ENCODE measurements at places on chromosomes 6 and 20.

DNA sequence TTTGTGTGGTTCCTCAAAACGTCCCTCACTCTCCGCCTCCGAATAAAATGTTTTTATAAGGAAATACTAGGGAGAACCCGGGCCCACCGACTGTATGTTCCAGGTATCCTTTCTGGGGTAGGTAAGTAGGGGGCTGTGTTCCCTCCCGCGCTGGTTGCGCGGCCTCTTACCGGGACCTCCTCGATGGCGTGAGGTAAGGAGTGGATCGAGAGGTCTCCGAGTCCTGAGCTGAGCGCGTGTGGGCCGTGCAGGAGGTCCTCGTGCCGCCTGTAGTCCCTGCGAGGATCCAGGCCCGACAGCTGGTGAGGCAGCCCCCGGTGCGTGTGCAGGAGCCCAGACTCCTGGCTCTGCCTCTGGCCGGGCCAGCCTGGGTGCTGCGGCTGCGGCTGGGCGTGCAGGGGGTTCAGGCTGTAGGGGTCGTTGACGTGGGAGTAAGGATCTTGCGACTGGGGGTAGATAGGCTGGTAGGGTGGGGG is 5.1 kb downstream of the TFAP2A start:
- no peak for DNase-seq

GRCh38 chr6:112909781-112910180 is 562.7 kb downstream of the RFPL4B start:
- peak; percentile 43 for DNase-seq

- no peak for DNase-seq
Measured at GRCh38 chr6:128314190-128314589, 206.2 kb downstream of the PTPRK start.

DNA sequence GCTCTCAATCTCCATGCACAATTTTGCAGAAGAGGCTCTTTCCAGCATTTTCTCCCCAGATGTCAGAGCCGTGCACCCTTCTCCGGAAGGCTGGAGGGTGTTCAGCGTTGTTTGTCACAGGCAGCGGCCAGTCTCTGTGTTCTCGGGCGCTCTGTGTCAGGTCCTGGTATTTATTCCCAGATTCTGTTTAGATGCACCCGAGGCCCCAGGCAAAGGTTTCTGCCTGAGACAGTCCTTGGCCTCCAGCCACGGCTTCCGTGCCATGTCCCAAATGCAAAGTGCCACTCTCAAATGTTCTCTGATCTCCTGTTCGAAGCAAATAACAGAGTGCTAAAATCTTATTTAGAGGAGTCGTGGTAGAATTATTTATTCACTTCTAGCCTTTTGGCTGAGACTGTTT is 140.3 kb upstream of the AGPAT4 start:
- no peak for DNase-seq

- no peak for DNase-seq
Measured at GRCh38 chr20:21618759-21619416, 86.6 kb upstream of the PAX1 start.

DNA sequence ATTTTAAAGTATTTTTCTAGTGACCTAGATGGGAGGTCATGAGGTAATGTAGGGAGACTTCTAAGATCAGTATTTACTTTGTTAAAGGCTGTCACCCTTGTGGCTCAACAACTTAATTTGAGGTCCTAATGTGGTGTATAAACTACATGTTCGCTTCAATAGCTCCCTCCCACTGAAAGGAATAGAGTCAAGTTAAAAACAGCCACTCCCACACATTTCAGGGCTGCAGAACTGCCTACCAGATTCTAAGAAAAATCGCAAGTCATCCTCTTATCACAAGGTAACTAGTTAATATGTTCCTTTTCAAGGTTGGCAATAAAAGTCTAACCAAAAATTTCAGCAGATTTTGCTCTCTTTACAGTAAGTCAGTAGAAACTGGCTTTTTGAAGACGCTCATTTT is 15.1 kb downstream of the GSTA1 start:
- no peak for DNase-seq

- DNase-seq = no peak
Measured at GRCh38 chr20:31913431-31914157, 38.3 kb downstream of the PDRG1 start.

DNA sequence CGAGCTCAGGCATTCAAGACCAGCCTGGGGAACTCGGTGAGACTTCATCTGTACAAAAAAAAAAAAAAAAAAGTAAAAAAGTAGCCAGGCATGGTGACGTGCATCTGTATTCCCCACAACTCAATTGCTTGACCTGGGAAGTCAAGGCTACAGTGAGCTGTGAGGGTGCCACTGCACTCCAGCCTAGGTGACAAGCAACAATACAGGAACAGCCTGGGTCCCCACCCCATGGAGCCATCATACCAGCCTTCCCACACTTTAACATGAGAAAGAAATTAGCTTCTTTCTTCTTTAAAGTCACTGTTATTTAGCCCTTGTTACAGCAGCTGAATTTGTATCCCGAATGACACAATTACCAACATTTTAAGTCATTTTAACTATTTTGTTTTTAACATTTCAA is 56.1 kb downstream of the SCML4 start:
- no peak for DNase-seq

- DNase-seq = no peak
Measured at GRCh38 chr6:163249651-163250101, 164.8 kb upstream of the QKI start.

DNA sequence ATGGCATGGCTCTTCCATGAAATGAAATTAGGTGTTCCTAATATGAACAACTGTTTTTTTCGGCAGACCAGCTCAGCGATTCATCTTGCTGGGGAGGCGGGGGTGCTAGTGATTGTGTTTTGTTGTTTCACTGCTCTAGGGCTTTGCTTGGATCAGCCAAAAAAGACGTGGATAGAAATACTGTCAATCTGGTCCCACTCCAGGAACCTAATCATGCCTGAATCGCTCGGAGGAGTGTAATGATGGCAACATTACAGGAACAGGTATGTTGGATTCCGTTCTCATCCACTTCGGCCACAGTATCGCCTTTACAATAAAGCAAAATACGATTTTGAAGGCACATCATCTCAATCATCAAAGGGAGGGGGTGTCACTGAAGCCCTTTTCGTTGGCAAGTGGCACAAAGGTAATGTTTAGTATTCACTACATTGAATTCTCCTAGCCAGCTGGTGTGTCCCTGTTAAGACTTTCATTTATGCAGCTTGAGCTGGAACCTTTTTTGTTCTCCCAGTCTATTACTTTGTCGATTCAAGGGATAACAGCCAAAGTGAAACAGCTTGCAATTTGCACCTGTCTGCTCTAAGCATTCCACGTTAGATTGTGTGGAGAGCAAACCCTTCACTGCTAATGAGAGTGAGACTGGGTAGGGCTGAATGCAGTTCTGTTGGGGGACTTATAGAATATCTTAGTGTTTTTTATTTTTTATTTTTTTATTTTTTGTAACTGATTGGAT is 477.7 kb downstream of the TFAP2A start:
- no peak for DNase-seq

DNA sequence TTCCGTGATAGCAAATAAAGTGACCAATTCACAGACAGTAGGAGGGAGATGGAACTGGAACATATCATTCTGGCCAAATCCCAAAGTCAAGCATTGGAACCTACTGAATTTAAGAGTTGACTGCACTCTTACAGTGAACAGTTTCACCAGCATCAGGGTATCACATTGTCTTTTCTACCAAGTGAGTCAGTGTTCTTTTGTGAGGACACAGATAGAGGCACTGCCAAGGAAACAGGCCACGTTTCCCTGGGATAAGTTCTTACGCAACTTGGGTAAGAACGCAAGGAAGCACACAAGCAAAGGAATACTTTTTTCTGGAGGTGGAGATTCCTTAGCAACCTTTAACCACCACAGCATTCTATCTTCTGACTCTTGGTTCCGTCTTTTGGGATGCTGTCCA is 28.6 kb upstream of the ENPP5 start:
- DNase-seq = no peak

DNA sequence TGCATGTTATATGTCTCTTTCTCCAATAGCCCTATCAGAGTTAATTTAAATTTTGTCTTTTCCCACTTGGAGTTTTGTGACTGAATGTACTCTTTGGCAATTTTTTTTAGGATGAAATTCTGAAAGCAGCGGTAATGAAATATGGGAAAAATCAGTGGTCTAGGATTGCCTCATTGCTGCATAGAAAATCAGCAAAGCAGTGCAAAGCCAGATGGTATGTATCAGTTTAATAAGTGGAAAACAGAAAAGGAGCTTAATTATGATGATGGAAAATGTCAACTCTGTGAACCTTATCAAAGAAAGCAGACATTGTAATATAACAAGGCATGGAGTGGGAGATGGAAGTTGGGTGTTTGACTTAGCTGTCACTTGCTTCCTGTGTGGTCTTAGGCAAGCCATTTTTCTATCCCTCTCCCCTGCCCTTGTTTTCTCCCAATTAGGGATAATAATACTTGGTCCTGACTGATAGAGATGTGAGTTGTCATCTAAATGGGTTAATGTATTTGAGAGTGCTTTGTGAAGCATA is 2.7 kb downstream of the CDC5L start:
- DNase-seq = no peak

GRCh38 chr6:1672379-1672778 is 62.7 kb downstream of the FOXC1 start:
- no peak for DNase-seq

DNA sequence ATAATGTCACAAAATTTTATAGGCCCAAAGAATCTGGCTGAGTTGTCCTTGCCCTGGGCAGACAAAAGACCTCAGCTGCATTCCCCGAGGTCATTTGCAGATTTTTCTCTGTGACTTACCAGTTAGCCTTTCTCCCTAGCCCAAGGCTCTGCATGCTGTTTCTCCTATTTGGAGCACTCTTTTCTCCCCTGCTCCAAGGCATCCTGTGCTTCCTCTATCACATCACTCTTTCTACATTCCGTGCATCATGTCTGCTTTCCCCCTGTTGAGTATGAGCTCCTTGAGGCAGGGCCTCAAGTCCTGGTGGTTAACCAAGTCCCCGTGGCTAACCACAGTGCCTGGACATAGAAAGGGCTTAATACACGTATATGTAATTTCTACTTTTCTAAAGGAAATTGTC is 593 bp upstream of the GSTA3 start:
- no peak for DNase-seq

DNA sequence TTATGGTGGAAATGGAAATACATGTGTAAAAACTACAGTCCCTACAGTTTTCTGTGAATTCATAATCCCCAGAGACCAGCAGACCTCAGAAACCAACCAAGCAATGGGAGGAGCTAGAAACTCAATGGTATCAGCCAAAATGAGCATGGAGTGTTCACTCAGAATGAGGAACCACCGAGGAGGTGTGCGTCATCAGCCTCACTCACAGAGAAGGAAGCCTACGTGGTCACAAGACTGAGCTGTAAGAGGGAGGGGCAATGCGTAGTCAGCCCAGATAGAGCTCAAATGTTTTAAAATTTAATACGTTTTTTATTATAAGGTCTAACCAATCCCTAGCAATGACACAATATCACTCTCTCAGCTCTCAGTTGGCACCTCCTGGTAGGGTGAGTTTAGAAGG is 17.4 kb downstream of the MYLK4 start:
- DNase-seq = no peak

DNA sequence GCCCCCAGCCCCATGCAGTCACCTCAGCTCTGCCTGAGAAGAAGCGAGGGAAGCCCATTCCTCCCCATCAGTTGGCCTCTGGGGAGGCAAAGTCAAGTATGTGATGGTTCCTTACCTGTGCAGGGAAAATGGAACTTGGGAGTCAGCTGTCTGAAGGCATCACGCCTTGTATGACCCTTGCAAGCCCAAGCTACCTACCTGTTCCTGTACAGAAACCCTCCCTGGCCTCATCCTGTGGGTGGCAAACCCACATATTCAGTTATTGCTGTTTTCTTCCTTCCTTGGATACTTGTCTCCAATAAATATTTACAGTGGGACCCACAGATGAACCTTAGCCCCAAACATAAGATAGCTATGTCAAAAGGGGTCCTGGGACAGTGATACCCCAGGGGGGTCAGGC is 92.2 kb upstream of the MLN start:
- no peak for DNase-seq

DNA sequence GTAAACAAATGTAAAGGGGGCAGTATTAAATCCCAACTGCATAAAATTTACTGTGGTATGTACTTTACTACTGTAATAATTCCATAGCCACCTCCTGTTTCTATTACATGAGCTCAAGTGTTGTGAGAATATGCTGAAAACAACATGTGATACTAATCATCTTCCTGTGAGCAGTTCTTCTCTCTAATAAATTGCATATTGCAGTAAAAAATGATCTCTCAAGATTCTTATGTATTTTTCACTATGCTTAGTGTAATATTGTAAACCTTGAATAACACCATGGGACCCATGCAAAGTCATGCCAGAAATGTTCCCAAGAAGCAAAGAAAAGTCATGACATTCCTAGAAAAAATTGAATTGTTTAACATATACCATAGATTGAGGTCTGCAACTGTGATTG is 133.0 kb upstream of the ATXN1 start:
- no peak for DNase-seq

DNA sequence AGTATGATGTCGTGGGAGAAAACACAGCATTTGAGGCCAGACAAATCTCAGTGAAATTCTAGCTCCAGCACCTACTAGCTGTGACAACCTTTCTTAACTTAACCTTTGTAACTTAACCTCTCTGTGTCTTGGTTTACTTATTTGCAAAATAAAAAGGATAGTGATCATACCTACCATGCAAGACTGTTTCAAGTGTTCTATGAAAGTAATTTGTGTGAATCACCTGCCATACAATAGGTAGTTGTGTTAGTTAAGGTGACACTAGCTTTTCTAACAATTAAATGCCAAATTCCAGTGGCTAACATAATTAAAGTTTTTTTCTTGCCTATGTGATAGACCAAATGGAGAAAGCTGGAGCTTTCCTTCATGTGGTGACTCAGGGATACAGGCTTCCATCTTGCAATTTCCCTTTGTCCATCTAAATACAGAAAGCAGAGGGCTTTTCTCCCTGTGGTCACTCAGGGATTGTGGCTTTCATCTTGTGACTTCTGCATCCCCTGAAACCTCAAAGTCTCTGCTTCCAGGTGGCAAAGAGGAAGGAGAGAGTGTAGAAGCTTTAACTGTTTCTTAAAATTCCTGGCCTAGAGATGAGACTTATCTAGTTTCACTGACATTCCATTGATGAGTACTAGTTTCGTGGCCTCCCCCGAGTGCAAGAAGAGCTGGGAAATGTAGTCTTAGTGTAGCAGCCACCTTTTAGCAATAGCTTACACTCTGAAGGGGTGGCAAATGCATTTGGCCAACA is 311.4 kb downstream of the CLIC5 start:
- DNase-seq = no peak

- no peak for DNase-seq
Measured at GRCh38 chr6:125945378-125946141, 11.0 kb upstream of the HINT3 start.

GRCh38 chr6:19410481-19410880 is 426.7 kb upstream of the ID4 start:
- DNase-seq = no peak

DNA sequence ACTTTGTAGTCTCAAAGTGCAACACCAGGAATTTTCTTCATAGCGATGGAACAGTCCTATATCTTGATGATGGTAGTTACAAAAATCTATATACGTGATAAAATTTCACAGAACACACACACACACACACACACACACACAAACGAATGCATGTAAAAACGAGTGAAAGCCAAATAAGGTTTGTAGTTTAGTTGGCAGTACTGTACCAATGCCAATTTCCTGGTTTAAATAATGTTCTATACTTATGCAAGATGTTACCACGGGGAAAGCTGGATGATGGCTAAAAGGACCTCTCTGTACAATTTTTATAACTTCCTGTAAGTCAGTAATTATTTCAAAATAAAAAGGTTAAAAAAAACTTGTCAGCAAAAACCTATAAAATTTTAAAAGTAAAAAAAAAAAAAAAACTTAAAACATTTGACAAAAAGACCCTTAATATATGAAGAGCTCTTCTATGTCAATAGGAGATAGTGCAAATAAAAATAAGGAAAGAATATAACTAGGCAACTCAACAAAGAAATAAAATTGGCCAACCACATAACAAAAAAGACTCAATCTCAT is 37.6 kb downstream of the PDSS2 start:
- DNase-seq = no peak
